ENCODE measurements at places on chromosomes 5 and 9.

DNA sequence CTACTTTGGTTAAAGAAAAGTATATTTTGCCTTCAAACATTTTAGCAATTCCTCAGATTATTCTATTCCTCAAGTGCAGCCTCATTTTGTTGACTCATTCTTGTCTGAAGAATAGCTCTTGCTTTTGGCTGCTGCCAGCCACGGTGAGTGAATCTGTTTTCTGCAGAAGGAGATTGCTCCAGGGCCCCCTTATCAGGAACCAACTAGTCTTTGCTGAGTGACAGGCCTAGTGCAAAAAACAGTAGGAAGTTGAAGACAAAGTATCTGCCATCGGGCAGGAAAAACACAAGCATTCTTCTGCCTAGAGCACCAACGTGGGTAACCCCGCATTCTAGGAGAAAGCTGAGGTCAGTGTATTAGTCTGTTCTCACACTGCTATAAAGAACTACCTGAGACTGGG is 42.3 kb downstream of the ZNF883 start:
- DNase-seq = no peak

DNA sequence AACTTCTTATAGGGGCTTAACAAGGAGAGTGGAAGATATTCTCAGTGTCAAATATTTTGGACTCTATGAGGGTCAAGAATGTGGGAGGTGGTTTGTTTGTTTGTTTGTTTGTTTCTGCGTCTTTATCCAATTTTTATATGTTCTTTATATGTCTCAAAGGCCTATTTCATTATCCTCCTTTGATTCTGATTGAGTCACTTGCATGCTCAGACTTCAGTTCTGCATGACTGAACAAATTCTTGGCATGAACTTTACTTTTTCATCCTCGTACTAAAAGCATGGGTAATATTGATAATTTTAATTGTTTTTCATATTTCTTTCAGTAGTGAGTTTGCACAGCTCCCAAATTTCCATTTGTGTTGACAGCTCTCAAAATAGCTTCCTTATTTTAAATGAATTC is 19.2 kb upstream of the ERBIN start:
- no peak for DNase-seq

GRCh38 chr9:131886826-131887225 is 146.9 kb upstream of the RAPGEF1 start:
- no peak for DNase-seq

- no peak for DNase-seq
These were observed 9.0 kb upstream of the IFNA8 start for GRCh38 chr9:21399956-21400355.

- DNase-seq = no peak
These were observed 215.3 kb downstream of the FOXD4L6 start for GRCh38 chr9:40913096-40913719.

DNA sequence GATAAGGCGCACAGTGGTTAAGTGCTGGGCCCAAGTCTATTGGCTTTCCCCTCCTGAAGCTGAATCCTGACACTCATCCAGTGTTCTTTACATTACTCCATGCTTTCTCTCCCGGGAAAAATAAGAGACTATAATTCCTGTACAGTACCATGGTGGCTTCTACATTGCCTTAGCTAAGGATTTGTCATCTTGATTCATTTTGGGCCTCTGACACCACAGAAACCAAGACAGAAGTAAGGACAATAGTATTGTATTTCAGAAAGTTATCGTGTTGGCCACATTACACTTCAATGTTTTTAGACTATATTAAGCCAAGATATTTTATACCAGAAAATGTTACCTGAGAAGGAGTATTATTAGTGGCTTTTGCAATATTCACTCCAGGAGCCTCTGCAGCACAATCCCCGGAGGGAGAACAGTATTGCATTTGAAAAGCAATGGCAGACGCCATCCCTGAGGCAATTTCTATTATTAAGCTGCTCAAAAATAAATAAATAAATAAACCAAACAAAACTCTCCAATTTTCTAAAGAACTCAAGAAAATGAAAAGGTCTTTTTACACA is 267.9 kb downstream of the ENC1 start:
- DNase-seq = no peak

GRCh38 chr9:4495537-4495936 is 5.3 kb downstream of the SLC1A1 start:
- DNase-seq = no peak

DNA sequence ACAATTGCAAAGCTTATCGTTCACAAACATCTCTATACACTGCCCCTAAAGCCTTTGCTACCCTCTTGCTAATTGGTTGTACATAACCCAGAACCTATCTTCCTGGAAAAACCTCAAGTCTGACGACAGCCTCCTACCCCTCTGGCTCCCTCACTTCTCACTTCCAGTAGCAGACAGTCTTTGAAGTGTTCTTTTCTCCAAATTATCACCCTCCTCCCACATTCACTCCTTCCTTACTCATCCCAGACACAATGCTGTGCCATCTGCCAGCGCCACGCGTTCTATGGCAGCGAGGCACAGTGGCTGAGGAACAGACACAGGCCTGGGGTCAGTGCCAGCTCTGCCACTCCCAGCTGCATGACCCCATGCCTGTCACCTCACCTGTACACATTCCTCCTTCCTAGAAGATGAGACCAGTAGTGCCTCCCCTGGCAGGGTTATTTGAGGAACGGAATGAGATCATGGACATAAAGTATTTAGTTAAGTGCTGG is 27.7 kb downstream of the CLTA start:
- no peak for DNase-seq

GRCh38 chr5:157479166-157479565 is 19.2 kb downstream of the NIPAL4 start:
- no peak for DNase-seq

DNA sequence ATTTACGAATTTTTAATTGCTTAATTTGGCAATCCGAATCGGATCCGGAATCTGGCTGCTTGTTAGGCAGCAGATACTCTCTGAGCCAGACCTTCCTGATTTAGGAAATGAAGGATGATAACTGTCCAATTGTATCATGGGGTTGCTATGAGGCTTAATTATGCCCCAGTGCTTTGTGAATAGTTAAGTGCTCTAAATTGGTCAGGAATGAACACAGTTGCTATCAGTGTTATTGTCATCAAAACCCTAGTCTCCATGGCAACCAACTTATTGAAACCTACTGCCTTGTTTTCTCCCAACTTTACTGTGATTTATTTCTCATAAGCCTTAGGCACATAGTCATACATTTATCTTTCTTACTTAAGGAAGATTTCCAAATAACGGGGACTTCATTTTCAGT is 47.9 kb downstream of the MAMDC2 start:
- no peak for DNase-seq

- DNase-seq = no peak
These were observed 61.2 kb downstream of the F2RL2 start for GRCh38 chr5:76561959-76562358.

GRCh38 chr5:179143446-179143845 is 83.3 kb downstream of the ZNF354C start:
- DNase-seq = no peak

DNA sequence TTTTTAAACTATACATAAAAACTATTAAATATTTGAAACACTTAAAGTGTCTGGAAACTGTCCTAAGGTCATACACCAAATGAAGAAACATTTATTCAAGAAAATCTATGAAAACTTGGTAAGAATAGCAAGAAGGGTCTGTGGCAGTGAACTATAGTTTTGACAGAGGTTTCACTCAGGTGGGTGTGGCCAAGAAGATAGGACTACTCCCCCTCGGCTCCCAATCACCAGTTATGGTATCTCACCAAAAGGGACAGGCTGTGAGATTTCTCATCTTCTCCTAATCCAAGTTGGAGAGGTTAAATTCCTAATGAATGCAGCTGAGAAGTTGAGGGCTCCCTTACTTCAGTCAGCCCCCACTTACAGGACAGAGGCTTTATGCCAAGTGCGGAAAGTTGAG is 2.9 kb downstream of the ARSK start:
- DNase-seq = no peak

GRCh38 chr9:93684161-93684765 is 107.9 kb downstream of the PHF2 start:
- no peak for DNase-seq

DNA sequence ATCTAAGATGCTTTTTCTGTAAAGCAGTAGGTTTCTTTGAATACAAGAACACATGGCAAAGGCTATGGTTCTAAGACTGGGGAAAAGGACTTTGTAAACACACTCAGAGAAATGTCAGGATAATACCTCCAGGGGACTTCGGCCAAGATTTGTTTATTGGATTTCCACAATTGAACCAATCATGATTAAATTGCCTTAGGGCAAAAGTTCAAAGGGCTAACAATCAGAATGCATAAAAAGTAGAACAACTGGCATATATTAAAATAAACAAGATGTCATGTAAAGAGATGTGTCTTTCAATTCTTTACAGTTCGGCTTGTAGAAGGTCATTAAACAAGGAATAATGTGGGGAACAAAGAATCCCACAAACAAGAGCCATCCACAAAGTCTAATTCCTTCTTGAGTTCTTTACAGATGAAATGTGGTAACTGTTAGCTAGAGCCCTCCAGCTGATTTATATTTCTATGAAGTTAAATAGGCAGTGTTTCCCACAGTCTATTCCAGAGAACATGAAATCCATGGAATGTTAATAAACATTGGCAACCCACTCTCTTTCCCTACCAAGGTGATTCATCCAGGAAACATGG is 565.5 kb downstream of the ZNF608 start:
- no peak for DNase-seq

GRCh38 chr9:4086119-4087090 is 213.5 kb downstream of the GLIS3 start:
- no peak for DNase-seq

- DNase-seq = no peak
These were observed 769.0 kb upstream of the RGMB start for GRCh38 chr5:98004463-98004862.

GRCh38 chr5:125487231-125487630 is 740.8 kb upstream of the ZNF608 start:
- no peak for DNase-seq

DNA sequence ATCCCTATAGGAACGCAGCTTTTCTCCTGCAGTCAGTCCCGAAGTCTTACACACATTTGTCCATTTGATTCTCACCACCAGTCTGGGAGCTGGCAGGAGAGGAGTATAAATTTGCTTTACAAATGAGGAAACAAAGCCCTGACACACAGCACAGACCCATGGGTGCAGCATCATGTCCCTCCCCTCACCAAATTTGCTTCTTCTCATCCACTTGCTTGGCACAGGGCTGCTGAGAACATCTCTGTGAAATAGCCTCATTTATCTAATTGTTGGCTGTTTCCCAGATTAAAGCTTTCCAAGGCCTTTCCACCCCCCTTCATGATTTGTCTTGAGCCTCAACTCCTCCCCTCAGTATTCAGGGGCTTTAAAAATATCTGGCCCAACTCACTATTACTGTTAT is 11.3 kb upstream of the ADRB2 start:
- no peak for DNase-seq

DNA sequence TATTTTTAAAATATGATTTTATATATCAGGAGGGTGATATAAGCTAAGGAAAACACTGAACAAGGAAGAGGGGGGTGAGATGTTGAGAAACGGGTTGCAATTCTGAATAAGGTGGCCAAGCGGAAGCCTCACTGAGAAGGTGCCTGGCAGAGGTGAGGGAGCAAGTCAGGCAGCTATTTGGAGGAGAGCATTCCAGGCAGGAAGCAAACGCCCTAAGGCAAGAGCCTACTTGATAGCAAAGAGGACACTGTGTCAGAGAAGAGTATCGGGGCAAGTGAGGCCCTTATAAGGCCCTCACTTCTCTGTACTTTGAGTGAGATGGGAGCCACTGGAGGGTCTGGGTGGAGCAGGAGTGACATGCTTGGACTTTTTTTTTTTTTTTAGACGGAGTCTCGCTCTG is 8.0 kb upstream of the CTNNA1 start:
- no peak for DNase-seq

DNA sequence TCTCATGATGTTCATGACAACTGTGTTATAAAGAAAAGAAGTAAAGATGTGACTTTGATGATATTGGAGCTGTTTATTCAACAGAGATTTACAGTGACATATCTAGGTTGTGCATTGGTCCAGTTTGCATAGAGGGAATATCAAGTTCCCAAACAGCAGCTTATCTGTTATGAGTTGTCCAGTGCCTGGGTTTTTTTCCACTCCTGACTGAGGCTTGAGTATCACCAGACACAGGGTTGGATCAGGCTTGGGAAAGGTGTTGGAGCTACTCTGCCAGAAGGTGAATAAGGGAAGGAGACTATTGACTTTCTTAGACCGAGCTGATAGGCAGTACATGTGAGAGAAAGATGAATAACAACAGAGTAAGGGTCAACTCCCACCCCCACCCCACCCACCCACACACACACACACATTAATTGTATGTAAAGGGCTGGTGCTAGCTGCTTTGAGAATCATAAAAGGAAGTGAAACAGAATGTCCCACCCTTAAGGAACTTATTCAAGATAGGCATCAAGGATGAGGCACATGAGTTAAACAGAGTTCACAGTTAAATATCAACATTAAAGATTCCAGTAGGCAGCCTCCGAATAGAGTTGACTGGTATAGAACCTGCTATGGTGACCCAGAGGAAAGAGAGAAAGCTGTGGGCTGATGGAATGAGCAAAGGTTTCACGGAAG is 33.0 kb upstream of the RASGRF2 start:
- no peak for DNase-seq

GRCh38 chr5:9033524-9033923 is 512.4 kb downstream of the SEMA5A start:
- no peak for DNase-seq

DNA sequence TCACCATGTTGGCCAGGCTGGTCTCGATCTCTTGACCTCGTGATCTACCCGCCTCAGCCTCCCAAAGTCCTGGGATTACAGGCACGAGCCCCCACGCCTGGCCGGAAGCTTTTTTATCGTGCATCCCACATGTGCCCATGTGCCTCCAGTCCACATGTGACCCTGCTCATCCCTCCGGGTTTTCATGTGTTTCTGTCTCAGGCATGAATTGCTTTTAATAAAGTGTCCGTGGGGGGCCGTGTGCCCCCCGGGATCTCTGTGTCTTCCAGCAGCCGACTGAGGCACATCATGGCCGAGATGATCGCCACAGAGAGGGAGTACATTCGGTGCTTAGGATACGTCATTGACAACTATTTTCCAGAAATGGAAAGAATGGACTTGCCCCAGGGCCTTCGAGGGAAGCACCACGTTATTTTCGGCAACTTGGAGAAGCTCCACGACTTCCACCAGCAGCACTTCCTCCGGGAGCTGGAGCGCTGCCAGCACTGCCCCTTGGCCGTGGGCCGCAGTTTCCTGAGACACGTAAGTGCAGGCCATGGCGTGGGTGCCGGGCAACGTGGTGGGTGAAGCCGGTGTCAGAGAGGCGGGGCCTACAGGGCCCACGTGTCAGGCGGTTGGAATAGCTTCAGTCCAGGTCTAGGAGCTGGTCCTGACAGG is 22.1 kb upstream of the LRRC14B start:
- no peak for DNase-seq
